ENCODE measurements at places on chromosomes 16 and 17.
A peak's percentile ranks its signal among the peaks of the same experiment; 100 is the strongest.

- DNase-seq = no peak
Observed at GRCh38 chr17:79495665-79496064, 115.2 kb downstream of the RBFOX3 start.

DNA sequence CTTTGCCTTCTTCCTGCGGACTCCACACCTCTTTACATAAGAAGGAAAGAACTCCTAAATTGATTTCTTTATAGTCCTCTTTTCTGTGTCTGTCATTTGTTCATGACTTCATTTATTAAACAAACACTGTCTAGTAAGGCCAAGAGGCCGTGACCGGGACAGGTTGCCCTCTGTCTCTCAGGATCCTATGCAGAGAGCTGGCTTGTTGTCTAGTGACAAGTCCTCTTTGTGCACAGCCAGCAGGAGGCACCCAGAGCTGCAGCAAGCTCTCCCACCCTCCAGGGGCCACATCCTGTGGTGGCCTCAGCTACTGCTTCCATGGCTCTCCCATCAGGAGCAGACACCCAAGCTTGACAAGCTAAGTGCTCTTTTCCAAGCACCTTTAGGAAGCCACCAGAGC is 50.6 kb downstream of the PLD6 start:
- no peak for DNase-seq

GRCh38 chr17:39517224-39517623 is 55.9 kb downstream of the CDK12 start:
- no peak for DNase-seq

- DNase-seq = no peak
Observed at GRCh38 chr16:3608069-3608468, 3.3 kb downstream of the SLX4 start.

DNA sequence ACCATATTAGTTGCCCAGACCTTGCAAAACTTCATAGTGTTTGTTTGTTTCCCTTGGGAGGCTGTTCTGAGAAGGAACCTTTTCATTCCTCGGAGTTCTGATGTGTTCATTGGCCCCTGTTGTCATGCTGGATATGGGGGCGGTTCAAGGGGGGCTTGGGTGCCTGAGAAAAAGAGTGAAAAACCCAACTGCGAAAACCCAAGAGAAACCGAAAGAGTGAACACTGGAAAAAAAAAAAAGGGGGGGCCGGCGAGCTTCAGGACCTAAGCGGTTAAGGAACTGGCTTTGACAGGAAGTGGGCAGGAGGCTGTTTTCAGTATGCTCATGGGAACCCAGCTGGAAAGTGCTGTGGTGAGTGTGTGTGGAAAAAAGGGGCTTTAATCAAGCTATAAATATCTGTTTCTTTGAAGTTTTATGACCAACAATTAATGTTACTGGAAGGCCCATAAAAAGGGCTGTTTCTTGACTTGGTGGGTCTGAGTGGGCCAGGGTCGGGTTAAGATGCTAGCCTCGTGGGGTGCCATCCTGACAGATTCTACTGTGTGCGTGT is 510.7 kb downstream of the MAF start:
- DNase-seq = no peak

GRCh38 chr17:19883537-19884215 is 15.9 kb upstream of the ULK2 start:
- DNase-seq = no peak

DNA sequence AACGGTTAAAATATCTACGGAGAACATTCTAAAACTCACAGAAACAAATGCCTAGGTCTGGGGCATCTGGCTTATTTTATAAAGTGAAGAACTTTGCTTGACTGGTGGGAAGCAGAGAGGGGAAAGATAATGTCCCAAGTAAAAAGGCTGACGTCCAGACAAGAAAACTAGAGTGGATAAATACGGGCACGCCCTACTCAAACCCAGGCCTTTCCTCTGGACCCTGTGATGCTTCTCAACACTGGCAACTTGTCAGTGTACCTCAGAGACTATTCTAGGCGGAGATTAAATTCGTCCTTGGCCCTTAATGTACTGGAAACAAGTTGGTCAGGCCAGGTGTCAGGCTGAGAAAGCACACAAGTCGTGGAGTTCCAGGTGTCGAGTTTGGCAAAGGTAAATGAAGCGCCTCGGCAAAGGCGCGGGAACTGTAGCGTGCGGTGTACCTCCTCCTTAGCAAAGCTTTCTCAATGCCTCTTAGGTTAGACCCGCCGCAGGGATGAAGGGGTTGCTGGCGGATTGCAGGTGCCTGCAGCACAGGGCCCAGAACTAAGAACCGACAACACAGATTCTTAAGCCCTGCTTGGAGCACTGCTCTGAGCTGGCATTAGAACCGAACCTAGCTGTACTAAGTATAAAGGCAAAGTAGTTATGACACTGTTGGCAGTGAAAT is 668 bp upstream of the UNK start:
- no peak for DNase-seq

- DNase-seq = no peak
Observed at GRCh38 chr16:17053536-17054160, 417.1 kb downstream of the XYLT1 start.

- DNase-seq = no peak
Observed at GRCh38 chr16:83433201-83433600, 374.6 kb upstream of the HSBP1 start.

DNA sequence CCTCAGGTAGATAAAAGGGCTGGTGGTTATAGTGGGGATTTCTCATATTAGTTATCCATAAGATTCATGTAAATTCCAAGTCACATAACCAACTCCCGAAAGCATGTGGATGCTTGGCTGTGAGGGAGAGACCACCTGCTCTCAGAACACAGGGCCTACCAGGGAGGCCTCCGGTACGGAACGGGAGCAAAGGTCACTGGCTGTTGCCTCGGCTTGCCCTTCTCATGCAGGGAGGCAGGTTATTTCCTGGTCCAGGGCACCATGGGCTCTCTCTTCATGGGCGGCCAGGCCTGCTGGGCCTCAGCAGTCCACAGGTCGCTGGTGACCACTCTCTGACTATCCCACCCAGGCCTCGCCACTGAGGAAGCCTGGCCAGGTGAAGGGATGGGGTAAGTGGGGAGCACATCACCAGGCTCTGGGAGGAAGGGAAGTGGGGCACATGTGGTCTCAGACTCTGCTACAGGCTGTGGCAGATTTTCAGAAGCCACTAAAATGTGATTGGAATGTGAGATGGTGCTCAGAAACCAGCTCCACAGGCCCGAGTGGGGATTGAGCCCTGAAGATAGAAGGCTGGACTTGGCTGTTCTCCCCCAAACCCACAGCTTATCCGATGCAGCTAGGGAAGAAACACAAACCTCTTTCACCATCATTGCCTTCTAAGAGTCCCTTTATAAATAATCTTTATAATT is 45.4 kb downstream of the HNF1B start:
- DNase-seq = no peak

DNA sequence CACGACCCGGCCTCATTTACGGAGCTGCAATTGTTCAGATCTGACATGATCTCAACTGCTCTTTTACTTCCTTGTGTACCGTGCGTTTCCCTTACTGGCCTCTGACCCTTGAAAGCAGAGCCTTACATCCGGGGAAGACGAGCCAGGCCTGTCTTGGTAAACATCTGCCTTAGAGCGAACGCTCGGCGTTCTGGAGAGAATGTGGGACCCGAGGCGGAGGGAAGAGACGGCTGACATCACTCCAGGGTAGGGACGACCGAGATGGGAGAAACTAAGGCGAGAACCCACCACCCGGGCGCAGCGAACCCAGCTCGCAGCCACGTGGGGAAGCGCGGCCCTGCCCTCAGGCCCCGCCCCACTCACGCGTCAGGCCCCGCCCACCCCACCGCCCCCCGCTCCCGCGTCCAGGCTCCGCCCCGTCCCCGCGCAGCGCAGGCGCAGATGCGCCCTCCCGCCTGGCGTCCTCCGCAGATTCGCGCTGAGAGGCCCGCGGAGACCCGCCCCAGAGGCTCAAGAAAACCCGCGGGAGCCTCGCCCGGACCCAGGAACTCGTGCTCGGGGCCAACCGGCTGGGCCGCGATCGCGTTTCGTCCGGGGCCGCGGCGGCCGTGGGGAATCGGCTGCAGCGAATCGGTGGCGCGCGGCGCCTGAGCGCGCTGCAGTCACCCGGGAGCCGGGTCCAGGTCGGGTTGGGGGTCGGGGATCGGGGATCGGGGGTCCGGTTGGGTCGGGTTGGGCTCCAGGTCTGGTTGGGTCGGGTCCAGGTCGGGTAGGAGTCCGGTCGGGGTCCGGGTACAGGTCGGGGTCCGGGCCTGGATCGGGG is at the start of gene TELO2:
TELO2 (plus strand) TSS at position 438 of the 823 bp plus-strand sequence. CDS start 922 bp downstream, outside the sequence.
- DNase-seq = no peak

DNA sequence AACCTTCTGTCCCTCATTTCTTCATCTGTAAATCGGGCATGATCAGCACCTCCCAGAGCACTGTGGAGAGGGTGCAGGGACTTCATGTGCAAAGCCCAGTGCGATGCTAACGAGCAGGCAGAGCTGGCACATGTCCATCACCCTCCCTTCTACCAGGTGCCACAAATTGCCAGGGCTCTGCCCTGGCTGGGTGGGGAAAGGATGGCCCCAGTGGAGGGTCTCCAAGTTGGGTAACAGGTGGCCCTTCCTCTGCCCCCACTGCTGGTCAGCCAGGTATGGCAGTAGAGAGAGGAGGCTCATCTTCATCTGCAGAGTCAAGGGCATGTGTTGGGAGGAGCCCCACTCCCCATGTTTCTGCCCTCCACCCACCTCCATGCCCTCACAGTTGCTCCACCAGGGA is 61.5 kb upstream of the CDH5 start:
- peak; percentile 77 for DNase-seq

DNA sequence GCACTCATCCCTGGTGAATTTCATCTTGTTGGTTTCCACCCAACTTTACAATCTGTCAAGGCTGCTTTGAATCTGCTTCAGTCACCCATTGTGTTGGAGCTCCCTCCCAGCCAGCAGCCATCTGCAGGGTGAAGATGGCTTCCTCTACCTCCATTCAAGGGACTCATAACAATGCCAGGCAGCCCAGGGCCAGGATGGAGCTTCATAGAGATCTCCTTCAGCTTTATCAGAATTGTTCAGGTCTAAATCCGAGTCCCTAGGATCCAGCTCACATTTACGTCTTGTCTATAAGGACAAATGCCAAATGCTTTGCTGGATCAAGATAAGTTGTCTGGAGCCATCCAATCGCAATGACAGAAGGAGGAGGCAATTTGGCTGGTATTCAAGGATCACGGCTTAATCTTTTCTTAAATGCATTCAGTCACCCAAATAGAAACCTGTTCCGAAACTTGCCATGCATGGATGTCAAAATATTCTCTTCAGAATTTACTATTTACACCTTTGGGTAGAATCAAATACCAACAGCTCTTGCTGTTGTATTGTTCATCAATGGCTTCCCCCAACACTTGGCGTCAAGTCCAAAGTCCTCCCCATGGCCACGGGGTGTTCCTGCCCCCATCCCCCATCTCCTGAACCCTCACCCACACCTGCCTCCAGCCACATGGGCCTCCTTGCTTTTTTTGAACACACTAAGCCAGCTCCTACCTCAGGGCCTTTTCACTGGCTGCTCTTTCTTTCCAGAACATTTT is 3.8 kb upstream of the FAM171A2 start:
- DNase-seq = no peak

DNA sequence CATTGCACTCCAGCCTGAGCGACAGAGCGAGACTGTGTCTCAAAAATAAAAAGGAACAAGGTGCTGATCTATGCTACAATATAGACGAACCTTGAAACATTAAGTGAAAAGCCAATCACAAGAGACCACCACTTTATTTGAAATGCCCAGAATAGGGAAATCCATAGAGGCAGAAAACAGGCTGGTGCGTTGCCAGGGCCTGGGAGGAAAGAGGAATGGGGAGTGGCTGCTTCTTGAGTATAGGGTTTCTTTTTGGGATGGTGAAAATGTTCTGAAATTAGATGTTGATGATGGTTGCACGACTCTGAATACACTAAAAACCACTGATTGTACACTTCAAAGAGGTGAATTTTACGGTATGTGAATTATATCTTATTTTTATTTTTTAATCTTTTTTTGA is 20.3 kb upstream of the GLIS2 start:
- no peak for DNase-seq

GRCh38 chr17:57875290-57876022 is 25.6 kb upstream of the MRPS23 start:
- DNase-seq = no peak

DNA sequence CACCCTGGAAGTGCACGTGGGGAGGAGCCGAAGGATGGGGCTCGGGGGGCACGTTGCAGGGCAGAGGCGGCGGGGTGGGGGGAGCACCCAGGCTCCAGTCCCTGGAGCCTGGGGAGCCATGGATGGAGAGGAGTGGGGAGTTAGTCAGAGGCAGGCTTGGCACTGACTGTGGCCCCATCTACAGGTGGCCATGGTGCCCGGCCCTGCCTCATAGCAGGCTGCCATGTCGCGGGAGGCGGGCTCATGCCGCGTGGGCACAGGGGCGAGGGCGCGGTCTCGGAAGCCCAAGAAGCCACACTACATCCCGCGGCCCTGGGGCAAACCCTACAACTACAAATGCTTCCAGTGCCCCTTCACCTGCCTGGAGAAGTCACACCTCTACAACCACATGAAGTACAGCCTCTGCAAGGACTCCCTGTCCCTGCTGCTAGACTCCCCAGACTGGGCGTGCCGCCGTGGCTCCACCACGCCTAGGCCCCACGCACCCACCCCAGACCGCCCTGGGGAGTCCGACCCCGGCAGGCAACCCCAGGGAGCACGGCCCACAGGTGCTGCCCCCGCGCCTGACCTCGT is 3.0 kb downstream of the PRR35 start:
- no peak for DNase-seq

DNA sequence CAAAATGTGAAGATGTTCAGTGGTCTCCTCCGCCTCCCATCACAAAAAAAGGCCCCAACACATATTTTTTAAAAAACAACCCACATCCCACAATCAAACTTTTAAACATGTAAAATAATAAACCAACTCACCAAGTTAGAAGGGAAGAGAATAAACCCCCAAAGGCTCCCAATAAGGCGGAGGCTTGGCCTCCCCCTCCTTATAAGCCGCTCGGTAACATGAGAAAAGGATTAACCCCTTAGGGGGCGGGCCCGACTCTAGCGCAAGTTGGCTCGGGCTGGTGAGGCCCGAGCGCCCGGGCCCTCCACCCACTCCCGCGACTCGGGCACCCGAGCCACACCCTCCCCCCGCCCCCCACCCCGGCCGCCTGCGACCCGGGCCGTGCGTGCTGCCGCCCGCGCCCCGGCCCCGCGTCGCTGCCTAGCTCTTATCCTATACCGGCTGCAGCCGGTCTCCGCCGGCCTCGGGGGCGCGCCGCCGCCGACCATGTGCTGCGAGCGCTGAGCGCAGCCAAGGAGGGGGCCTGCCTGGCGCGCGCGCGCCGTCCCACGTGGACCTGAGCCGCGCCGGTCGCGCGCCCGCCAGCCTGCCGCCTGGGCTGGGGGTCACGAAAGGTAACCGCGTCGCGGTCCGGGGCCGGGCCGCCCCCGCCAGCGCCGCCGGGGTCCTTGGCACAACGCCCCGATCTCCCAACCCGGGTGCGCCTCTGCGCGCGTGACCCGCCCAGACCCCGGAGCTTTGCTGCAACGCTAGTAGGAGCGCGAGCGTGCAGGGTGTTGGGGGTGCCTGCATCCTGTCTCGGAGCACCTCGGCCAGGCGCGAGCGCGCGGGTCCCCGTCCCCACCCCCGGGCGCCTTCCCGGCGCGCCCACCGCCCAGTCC is at the start of the genes ARSG and SLC16A6:
ARSG (plus strand) TSS at position 541 of the 881 bp plus-strand sequence. CDS start 15,999 bp downstream, outside the sequence.
SLC16A6 (minus strand) TSS at position 173 of the 881 bp plus-strand sequence. CDS start 12,807 bp downstream, outside the sequence.
- no peak for DNase-seq

DNA sequence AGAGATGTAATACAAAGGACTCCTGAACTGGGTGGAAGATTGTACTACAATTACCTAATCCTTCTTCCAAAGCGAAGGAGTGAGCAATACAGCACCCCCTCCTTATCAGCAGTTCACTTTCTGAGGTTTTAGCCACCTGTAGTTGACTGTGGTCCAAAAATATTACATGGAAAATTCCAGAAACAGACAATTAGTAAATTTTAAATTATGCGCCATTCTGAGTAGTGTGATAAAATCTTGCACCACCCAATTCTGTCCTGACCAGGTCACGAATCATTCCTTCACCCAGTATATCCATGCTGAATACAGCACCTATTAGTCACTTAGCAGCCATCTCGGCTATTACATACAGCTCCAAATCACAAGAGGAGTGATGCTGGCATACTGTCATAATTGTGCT is 23.2 kb downstream of the VPS53 start:
- no peak for DNase-seq

Data from vagina (tissue), 2 donors.